ENCODE measurements at places on chromosomes 4 and X.

GRCh38 chrX:258291-259040 is 22.7 kb upstream of the PLCXD1 start:
- no peak for DNase-seq

- DNase-seq = no peak
Measured at GRCh38 chrX:77167993-77168392, 279.2 kb upstream of the FGF16 start.

- DNase-seq = no peak
Measured at GRCh38 chrX:40007131-40007755, 90.5 kb downstream of the BCOR start.

DNA sequence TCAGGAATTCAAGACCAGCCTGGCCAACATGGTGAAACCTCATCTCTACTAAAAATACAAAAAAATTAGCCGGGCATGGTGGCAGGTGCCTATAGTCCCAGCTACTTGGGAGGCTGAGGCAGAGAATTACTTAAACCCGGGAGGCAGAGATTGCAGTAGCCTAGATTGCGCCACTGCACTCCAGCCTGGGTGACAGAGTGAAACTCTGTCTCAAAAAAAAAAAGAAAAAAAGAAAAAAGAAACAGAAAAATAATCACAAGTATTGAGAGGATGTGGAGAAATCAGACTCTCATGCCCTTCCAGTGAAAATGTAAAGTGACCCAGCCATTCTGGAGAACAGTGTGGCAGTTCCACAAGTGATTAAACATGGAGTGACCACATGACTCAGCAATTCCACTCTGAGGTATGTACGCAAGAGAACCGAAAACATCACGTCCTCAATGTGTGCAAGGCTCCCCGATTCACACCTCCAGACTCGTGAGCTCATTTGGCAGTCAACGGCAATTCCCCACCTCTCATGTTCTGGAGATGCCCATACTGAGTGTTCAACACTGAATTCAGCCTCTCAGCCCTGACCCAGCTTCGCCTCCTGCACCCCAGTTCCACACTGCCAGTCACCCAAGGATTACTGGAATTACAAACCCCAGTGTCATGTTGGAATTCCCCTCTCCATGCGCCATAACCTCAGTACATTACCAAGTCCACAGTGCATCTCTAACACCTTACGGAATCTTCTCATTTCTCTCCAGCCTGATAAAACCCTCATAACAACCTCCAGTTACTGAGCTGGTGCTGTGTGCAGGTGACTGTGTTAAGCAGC is 21.1 kb downstream of the ACOX3 start:
- peak; percentile 58 for DNase-seq

DNA sequence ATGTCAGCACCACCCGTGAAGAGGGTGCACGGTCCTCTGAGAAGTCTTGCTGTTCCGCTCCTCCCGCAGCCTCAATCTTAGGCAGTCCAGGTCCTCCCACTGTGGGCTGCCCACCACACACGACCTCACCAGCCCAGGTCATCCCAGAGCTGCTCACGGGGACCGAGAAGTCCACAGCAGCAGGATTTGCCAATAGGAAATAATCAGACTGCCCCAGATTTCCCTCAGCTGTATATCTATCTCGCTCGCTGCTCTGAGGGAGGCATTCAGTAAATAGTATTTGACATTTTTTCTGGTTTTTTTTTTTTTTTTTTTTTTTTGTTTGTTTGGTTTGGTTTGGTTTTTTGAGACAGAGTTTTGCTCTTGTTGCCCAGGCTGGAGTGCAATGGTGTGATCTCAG is 83.8 kb downstream of the STOX2 start:
- DNase-seq = no peak

- DNase-seq = no peak
Measured at GRCh38 chr4:111174331-111174730, 551.5 kb upstream of the PITX2 start.

DNA sequence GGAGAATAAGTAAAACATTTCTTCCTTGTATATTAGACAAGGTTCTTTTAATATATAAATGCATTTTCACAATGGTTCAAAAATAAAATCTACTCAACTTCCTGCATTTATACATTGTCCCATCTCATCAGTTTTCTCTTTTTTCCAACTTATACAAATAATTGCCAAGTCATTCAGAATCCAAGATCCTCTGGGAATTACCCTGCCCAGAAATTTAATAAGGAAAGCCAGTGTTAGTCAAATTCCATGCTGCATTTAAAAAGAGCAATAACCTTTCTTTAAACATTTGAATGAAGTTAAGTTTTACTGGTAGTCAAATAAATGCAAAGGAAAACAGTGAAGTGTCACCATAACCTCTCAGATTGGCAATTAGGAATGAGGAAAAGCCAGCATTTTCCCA is 357.9 kb downstream of the PPP3CA start:
- no peak for DNase-seq

GRCh38 chrX:129659861-129660260 is 5.1 kb upstream of the APLN start:
- DNase-seq = no peak

DNA sequence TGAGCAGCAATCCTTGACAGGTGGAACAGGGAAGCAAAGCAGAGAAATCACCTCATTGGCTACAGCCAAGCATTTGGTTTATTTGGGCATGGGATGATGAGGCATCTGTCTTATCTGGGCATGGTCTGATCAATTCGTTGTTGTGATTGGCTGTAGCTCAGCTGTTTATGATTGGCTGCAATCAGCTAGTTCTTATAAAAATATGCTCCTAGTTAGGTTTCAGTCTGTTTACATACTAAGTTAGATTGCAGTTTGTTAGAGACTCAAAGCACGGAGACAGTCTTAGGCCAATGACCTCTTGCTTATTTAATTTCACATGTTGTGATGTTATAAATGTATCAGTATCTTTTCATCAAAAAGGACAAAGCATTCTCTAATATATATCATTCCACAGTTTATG is 312.0 kb downstream of the PDGFC start:
- DNase-seq = no peak

- no peak for DNase-seq
Measured at GRCh38 chr4:72975488-72975784, 94.1 kb downstream of the COX18 start.

GRCh38 chrX:94551831-94552230 is 877.8 kb downstream of the FAM133A start:
- DNase-seq = no peak

DNA sequence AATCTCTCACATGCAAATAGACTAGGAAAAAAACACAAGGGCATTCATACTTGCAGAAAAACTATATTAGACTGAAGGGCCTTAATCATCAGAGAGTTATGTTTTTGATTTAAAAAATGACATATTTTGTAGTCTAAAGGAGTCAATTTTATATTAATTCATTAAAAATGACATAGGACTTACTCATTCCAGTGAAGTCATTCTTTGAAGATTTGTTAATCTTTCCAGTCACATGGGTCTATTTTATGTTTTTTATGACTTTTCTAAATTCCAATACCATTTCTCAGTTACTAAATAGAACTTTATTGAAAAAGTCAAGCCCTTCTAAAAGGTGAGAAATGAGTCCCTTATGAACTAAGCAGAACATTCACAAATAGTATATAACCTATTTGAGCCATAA is 743.8 kb upstream of the INTU start:
- no peak for DNase-seq

GRCh38 chrX:10074241-10074941 is 82.4 kb upstream of the CLCN4 start:
- DNase-seq = no peak

DNA sequence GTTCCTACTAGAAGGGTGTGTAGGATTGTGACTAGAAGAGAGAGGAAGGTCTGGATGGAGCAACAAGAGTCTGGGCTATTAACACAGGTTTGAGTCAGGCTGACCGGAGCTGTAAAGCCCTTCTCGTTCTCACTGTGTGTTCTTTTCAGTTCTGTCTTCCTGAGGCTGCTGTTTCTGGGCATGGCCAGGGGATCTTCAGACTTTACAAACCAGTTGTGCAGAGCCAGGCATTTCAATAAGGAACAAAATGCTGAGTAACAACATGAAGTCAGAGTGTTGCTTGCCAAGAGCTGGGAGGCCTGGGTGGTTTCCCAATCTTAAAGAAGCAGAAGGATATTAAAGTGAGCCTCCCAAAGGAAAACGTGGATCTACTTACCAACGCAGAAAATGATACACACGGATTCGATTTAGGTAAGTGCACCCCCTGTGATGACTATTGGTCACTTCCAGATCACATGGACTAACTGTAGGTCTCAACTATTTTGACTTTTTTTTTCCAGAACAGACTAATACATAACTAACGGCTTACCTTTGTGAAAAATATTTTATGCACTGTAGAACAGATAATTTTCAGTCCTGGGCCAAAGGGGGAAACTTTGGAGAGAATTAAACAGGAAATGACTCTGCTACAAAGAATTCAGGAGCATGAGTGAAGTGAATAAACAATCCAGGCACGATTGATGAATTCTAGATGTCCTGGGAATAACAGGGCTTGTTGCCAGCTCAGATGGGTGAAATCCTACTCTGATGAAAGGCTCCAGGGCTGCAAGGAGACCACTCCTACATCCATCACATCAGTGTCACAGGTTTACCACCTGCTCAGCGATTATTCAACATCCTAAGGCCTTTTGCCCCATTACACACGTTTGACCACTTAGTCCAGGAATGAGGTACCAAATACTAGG is 94.5 kb downstream of the ANXA3 start:
- DNase-seq = no peak

GRCh38 chr4:163540448-163540847 is 46.0 kb downstream of the TMA16 start:
- no peak for DNase-seq

All from activated T-cell treated with anti-CD3 and anti-CD28 coated beads, Interleukin-2, amount 50 U/mL, for 24 hours (primary cell).